ENCODE measurements at places on chromosomes 12 and 14.

- DNase-seq: no peak
These were observed 12.0 kb downstream of the HECTD4 start for GRCh38 chr12:112370199-112370598.

DNA sequence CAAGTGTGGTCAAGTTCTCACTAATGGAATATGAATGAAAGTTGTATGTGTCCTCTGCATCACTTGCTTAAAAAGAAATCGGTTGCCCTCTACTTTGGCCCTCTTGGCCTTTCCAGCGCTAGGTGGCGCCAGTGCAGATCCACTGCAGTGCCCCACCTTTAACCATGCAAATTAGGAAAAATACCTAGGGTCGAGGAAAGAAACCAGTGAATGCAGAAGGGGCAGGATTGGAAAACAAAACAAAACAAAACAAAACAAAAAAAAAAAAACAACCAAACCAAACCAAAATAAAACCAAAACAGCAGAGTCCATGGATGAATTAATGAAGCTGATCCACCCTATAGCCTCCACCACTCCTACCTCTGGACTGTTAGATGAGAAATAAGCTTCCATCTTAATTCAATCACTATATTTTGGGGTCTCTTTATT, 12.9 kb upstream of the NEMF start:
- peak; percentile 61 for DNase-seq

- no peak for DNase-seq
These were observed 31.3 kb upstream of the ULK1 start for GRCh38 chr12:131862994-131863710.

- no peak for DNase-seq
These were observed 103.2 kb upstream of the EIF5 start for GRCh38 chr14:103230658-103231334.

GRCh38 chr12:12336049-12336411, 14.0 kb downstream of the MANSC1 start:
- DNase-seq: no peak

GRCh38 chr14:32764131-32764530, 174.5 kb upstream of the NPAS3 start:
- peak; percentile 1 for DNase-seq

Data from LHCN-M2 (cell line).